Activated CD8-positive, alpha-beta memory T cell treated with anti-CD3 and anti-CD28 coated beads, Interleukin-2, amount 50 U/mL, for 4 hours (primary cell): ENCODE measurements at places on chromosomes 6 and 20.
A peak's percentile ranks its signal among the peaks of the same experiment; 100 is the strongest.

DNA sequence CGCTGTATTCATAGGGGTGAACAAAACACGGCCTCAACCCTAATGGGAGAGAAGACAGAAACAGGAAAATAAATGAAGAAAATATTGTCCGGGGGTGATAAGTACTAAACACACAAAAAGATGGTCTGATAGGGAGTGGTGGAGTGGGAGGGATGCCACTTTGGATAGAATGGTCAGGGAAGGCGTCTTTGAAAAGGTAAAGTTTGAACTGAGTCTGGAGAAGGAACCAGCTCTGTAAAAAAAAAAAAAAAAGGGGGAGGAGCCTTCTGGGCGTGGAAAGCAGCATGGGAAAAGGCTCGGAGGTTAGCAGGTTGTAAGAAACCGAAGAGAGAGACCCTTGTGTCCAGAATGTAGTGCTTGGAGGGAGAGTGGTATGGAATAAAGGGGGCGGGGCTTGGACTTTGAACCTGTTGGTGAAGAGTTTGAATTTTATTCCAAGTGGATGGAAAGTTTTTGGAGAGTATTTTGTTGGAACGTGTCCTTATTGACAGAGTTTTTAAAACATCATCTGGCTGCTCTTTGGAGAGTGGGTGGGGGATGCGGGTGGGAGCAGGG lies 1.8 kb downstream of the CHMP4B start:
- DNase-seq: no peak

- DNase-seq: no peak
Observed at GRCh38 chr6:142757852-142758628, 186.9 kb downstream of the HIVEP2 start.

DNA sequence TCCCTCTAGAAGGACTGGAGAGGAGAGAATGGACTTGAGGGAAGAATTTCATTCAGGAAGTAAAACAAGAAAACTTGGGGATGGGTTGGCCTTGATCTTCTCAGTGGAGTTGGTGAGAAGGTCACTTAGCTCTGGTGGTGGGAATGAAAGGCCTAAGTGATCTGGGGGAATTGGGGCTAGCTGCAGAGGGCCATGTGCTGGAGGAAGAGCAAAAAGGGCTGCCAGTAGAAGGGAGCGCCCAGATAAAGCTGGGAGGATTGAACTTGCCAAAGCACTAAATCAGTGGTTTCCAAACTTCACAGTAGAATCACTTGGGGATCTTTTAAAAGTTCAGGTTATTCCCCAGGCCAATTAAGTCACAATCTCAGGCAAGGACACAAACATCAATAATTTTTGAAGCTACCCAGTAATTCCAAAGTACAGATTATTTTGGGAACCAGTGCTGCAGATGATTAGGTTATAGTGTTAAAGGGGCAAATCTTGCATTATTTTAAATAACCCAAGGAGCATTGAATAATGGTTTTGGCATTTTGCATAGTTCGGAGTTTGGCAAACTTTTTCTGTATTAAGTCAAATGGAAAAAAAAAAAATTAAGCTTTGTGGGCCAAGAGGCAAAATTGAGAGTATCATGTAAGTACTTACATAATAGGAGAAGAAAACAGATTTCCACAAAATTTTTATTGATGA lies 36.5 kb upstream of the RFPL4B start:
- no peak for DNase-seq

DNA sequence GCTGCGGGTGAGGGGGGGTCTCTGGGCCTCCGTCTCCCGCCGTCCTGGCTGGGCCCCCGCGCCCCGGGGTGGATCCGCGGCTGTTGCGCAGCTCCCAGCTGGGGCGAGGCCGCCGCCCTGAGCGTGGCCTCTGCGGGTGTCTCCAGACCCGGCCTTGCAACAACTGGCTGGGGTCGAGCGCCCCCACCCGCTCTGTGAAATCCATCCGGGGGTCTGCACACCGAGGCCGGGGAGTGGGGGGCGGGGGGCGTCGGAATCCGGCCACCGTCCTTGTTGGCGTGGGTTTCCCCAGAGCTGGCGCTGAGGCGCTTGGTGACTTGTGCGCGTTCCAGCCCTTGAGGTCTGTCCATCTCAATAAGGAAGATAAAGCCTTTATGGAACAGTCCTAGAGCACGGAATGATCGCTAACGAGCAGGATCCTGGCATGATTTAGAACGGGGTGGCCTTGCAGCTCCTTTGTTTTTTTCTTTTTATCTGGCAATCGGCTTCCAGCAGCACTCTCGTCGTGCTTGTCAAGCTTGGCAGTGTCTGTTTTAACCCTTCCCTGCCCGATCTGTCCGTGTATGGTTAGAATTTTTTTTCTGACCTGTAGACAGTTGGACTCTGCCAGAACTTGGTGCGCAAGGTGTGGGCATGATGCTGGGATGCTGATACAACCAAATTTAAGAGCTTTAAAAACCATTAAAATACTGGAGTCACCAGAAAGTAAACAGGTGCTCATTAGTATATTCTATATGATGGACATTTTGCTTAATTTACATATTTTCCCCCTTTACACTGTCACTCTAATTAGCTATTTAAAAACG lies 675 bp downstream of the DSTN start:
- DNase-seq: peak; percentile 30

GRCh38 chr6:19804205-19805128 lies 32.7 kb upstream of the ID4 start:
- DNase-seq: peak; percentile 17
